Upper lobe of right lung (tissue), 1 donor: ENCODE measurements at places on chromosomes 1 and 21.

DNA sequence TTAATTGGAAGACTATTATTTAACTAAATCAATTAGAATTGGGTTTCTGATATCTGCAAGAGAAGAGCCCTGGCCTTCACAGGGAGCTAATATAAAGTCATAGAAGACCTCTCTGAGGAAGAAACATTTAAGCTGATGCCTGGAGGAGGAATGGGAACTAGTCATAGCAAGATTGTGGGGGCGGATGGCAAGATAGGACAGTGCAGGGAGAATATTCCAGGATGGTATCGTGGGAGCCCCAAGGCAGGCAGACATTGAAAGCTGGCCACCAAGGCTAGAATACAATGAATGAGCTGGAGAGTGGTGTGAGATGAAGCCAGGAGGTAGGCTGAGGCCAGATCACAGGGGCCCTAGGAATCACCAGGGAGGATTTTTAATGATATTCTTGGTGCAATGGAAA, 20.8 kb upstream of the MYSM1 start:
- no peak for DNase-seq

- no peak for DNase-seq
These were observed 332.7 kb upstream of the VAMP3 start for GRCh38 chr1:7438396-7438785.

GRCh38 chr1:52553362-52554266, 722 bp upstream of the TUT4 start:
- DNase-seq = peak; percentile 95

- DNase-seq = no peak
These were observed 51.5 kb upstream of the VAV3 start for GRCh38 chr1:108016451-108016920.

DNA sequence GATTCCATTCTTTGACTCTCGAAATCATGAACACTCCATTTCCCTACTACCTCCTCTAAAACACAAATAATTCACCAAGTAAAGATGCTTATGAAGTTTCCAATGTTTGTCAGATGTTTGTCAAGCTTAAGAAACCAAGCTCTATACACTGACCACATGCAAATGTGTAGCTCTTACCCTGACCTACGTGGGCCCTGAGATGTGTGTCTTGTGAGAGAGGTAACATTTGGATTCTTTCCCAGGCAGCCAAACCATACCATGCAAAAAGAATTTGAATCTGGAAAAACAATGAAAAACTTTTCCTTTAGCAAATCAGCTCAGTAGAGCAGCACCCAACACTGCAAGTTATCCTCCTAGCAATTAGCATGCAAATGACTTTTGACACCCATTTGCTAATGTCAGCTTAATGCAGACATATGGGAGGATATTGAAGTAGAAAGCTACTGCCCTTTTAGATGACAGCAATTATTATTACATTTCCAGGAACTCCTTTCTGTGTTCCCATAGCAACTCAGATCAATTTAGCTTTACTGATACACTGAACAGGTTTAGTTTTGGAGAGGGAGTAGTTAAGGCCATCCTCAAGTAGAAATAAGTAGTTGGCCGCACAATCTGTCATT, 83.2 kb upstream of the RGS4 start:
- no peak for DNase-seq

DNA sequence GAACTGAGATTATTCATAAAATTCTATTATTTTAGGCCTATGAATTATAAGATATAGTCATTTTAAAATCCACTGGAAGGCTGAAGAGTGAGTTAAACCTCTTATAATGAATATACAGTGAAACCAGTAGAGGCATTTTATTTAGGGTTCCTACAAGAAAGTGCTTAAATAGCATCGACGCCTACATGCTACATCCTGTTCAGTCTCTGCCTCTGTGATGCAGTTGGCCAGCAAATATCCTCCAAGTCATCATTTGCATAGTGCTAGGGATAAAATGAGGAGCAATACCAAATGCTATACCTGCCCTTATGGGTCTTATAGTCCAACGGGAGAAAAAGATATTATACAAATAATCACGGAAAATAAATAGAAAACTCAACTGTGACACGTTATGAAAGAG, 59.6 kb downstream of the EDEM3 start:
- DNase-seq = no peak

- DNase-seq = no peak
These were observed 50.2 kb downstream of the LAMC2 start for GRCh38 chr1:183236158-183236725.

DNA sequence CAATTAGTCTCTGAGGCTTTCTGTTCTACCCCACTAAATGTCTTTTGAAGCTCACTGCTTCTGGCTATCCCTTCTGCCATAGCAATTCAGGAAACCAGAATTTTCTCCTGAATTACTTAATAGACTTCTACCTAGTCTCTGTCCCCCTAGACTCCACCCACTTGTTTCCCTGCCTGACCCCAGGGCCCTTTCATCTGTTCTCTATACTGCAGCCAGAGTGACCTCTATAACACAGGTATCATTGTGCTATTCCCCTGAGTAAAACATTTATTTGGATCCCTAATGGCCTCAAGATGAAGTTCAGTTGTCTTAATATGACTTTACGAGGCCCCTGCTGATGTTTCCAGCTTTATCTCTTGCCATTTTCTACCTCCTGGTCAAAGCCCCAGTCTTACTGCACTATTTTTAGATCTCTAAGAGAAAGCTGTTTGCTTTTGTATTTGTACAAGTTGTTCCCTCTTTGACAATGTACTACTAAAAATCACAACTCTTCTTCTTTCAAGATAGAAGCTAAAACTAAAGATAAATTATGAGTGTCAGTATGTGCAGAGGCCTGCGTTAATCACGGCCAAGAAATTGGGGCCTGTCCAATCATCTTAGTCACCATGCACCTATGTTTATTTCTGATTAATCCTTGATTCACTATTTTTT, 54.5 kb downstream of the ATP1B1 start:
- no peak for DNase-seq

- no peak for DNase-seq
These were observed 1.4 kb downstream of the ESRRG start for GRCh38 chr1:216721863-216722262.

DNA sequence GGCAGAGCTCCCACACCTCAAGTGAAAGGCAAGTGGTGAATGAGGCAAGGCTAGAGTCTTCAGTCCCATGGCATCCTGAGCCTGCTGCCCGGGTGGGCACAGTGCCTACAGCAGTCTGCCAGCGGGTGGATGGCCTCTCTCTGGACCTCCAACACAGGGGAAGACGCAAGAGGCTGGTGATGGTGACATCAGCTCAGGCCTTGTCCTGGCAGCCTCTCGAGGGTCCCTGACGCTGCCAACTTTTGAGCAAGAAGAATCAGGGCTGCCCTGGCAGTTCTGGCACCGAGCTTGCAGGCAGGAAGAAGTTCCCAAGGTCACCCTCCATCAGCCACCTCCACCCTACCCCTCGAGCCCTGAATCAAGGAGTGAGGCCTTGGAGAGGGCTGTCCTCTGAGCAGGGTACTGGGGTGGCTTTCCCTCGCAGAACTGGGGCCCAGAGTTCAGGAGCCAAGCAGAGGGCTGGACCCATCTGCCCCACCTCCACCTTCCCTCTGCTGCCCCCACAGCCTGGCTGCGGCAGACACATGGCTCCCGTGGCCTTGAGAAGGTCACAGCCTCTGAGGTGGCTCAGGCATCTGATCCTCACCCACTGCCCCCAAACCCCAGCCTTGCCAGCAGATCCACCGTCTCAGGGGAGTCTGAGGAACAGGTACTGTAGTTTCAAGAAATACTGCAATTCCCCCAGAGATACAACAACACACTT, 5.8 kb downstream of the RAP1GAP start:
- DNase-seq = peak; percentile 48

DNA sequence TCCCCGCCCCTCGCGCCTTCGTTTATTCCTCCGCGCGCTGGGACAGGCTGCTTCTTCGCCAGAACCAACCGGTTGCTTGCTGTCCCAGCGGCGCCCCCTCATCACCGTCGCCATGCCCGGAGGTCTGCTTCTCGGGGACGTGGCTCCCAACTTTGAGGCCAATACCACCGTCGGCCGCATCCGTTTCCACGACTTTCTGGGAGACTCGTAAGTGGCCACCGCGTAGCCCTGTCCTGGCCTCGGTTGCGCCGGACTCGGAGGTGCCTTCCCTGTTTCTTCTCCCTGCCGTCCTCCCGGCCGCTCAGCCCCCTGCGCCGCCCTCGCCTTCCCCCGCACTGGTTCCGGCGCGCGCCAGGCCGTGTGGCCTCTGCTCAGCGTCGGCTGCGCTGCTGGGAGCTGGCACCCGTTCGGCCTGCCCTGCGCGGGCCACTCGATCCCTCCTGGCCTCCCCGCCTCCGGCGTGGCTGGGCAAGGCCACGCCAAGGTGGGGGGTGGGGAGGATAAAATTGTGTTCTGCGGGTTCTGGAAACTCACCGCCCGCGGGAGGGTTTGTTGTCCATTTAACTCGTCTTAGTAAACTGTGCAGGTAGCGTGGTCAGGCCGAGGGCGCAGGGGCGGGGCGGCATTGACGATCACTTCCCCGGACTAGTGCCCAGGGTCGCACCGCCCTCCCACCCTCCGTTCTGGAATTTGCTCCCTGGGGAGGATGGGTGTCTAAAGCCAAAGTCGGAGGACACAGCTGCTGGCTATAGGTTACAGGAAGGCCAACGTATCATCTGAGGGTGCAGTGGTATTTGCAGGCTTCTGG, at the start of gene PRDX6:
Gene PRDX6 (plus strand): TSS at position 50 of the 808 bp plus-strand sequence. CDS start 63 bp downstream, at position 113.
- no peak for DNase-seq

- DNase-seq = peak; percentile 87
These were observed 5.1 kb downstream of the HSPB7 start for GRCh38 chr1:16012590-16013219.

- no peak for DNase-seq
These were observed 13.4 kb upstream of the ALX3 start for GRCh38 chr1:110083866-110084226.

DNA sequence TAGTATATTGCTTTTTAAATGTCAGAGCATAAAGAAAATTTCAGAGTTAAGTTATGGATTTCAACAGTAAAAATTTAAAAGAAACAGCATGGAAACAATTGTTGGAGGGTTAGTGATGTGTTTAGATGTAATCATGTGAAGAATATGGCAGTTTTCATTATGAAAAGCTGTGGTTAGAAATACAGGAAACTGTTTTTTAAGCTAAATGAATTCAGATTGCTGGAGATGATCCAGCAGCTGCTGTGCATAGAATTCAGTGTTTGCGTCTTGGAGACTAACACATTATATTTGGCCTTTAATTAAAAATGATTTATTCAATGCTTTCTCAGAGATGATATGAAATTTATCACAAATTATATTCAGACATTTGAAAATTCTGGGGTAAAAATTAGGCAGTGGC, 273.6 kb upstream of the LRRC7 start:
- DNase-seq = no peak

DNA sequence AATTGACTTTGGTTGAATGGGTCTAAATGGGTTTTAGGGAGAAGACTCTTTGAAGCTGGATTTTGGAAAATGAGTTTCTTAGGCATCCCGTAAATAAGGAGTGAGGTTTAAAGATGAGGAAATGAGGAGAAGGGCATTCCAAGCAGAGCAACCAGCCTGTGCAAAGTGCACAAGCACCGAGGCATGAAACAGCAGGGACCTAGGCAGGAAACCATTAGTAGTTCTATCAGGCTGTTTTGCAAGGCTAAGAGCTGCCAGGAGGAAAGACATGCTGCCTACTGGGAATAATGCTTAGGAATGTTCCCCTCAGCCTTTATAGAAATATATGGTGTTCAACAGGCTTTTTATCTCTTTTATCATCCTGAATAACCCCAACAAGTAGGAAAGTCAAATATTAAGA, 153.1 kb upstream of the FGGY start:
- DNase-seq = no peak

DNA sequence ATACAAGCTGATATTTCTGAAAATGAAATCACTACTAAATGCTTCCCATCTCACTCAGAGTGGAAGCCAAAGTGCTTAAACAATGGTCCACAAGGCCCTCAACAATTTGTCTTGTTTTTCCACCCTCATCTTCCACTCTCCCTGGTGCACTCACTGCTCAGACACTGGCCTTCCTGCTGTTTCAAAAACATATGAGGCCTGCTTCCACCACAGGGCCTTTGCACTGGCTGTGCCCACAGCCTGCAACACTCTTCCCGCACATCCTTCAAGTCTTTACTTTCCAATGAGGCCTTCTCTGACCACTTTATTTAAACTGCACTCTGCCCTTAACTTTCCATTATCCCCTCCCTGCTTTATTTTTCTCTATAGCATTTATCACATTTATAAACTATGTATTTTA, 53.8 kb downstream of the SYNJ1 start:
- no peak for DNase-seq

GRCh38 chr1:173669491-173669941, at the start of gene ANKRD45:
Gene ANKRD45, minus strand, starts transcription at chr1:173669851. Its CDS starts 10,433 bp downstream, at chr1:173659418.
- peak; percentile 73 for DNase-seq

GRCh38 chr1:224287714-224288113, 42.3 kb downstream of the NVL start:
- DNase-seq = no peak

DNA sequence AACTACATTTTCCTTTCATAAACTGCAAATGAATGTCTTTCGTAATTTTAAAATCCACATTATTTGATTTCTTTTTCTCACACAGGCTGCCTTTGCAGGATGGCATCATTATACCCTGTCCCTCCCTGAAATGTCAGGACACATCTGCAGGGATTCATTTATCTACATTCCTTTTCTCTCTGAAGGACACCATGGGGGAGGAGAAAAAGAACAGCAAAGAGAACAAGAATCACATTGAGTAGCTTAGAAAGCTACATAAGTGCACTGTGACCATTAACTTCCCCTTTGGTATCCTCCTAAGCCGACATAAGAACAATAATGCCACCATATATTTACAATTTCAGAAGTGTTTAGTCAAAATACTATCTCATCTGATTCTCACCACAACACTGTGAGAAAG, 129.5 kb downstream of the PIGK start:
- no peak for DNase-seq

GRCh38 chr1:57106296-57106695, 140.5 kb upstream of the C8B start:
- no peak for DNase-seq

DNA sequence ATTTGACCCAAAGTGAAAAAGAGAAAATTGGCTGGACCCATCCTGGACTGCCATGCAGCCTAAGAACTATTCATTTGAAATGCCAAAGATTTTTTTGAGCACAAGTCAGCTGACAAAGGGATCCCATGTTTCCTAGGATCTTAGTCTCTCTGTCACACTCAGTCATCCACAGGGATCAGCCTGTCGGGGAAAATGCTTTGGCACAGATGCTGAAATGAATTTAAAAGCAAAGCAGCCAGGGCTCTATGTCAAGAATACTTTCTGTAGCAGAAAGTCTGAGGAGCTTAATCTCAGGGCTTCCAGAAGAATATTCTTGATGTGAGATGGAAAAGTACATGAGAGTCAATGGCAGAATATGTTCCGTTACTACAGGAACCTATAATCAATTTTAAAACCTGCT, 1900.8 kb downstream of the MRPL39 start:
- no peak for DNase-seq

DNA sequence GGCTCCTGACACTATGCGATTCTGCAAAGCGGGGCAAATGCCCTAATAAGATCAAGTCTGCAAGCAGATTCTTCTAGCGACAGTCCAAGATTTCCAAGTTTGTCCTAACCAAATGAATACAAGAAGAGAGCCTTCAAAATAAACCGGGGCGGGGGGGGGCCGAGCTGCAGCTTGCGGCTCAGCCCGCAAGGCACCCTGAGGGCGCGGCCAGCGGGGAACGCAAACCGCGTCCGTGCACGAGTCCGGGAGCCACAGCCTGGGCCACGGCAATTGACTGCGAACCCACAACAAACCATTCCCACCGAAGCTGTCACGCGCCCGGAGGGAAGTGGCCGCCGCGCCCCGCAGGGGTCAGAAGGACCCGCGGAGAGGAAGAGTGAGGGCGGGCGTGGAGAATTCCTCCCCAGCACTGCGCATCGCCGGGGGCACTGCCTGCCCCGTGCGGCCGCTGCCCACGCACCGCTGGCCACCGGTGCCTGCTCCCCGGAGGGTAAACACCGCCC, 687 bp downstream of the TGFBR3 start:
- no peak for DNase-seq

- DNase-seq = peak; percentile 77
These were observed 560 bp downstream of the PLEKHM2 start for GRCh38 chr1:15684468-15685291.
